ENCODE measurements at places on chromosomes 12 and 14.

DNA sequence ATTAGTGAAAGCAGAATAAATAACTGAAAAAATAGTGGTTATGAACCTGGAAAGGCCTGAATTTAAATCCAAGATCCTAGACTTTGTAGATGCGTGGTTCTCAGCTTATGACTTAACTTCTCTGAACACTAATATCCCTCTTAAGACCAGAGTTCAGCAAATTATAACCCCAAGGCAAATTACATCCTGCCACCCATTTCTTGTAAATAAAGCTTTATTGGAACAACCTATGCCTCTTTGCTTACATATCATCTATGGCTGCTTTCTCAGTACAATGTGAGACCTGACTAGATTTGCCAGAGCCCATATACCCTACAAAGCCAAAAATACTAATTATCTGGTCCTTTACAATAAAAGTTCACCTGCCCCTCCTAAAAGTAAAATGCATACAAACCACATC is 199.1 kb downstream of the MED13L start:
- DNase-seq, result no peak

- DNase-seq, result no peak
Measured at GRCh38 chr12:70756118-70756517, 118.9 kb upstream of the PTPRB start.

DNA sequence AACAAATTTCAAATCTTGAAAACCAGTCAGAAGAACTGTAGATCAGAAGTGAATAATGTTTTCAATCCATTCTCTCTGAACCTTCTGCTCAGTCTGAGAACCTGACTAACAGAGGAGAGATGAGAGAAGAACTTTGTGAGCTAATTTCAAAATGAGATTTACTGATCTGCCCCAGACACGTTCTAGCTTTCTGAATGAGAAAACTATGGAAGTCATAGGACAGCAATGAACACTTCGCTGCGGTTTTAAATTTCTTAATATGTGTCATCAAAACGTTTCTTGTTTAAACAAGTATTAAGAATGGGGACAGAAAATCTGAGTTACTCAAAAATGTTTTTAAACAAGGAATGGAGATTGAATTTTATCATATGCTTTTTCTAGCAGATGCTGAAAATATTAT is 66.6 kb upstream of the FAR2 start:
- DNase-seq, result no peak

DNA sequence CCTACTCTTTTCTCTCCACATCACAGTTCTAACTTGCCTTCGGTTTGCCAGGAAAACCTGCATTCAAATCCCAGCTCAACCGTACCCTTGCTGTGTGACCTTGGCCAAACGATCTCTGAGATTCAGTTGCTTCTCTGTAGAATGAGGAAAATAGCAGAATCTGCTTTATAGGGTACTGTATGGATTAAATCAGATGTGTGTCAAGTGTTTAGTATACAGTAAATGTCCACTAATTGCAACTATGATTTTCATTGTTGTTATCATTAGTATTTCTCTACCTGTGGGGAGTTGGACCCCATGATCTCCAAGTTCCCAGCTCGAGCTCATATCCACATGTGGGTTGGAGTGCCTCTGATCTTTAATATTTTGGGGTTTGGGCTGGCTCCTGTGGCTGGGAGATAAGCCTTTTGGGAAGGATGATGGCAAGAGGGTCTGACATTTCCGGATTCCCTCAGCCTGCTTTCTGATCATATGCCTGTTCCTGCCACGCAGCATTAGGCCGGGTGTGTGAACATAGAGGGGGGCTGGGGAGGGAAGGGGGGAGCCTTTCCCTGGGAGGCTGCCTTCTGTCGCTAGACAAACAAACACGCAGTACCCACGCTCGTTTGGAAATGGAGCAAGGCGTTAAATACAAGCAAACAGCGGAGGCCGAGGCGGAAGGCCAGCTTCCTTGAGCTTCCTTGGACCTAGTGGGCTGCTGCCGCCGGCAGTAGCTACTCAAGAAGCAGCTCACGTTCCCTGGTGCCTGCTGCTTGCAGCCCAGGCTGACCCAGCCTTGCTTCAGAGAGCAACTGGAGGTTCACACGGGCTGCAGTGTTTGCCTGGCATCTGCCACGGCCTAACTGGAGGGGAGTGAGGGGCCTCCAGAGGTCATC is 213.5 kb upstream of the LHX5 start:
- no peak for DNase-seq

GRCh38 chr14:99331811-99332210 is 59.8 kb upstream of the BCL11B start:
- no peak for DNase-seq

GRCh38 chr12:27233814-27234213 is 10.3 kb upstream of the STK38L start:
- no peak for DNase-seq

DNA sequence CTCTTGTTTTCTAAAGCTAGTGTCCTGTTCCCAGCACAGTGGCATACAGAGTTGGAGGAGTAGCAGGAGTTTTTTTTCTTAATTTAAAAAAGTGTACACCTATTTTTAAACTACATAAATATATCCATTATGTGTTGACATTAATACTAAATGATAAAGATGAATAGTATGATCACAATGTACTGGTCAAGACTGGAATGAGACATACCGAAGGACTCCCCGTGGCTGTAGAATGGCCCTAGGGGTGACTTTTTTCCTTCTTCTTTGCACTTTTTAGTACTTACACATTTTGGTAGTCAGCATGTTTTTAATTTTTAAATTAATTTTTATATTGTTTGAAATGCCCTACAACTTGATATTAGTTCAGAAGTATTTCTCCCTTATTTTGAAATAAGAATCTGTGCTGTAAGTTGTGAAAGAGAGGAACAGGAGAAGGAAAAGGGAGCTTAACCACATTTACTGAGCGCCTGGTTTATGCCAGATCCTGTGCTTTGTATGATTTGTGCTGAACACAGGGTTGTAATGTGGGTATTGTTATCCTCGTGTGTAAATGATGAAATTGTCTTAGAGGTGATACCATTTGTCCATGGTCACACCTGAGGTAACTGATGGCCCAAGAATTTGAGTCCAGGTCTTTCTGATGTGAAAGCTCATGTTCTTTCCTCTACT is 136.5 kb downstream of the TGFB3 start:
- no peak for DNase-seq

DNA sequence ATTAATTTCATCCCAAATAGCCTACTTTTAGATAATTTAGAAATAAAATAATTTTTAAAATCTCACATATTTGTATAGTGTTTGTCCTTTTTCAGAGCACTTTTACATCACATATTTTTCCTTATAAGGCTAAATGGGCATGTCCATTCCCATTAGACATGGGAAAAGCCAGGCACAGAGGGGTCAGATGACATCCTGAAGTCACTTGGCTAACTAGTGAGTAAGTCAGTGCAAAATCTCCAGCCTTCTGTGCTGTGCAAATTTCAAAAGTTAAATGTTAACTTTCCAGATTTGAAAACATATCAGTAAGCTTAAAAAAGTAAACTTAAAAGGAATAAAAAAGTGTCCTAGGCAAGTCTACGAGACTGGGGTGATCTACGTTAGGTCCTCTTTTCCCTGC is 117.4 kb downstream of the EMP1 start:
- no peak for DNase-seq

GRCh38 chr12:32489070-32489469 is 89.7 kb downstream of the FGD4 start:
- DNase-seq, result no peak

GRCh38 chr12:86712425-86712843 is 456.2 kb upstream of the MGAT4C start:
- no peak for DNase-seq

DNA sequence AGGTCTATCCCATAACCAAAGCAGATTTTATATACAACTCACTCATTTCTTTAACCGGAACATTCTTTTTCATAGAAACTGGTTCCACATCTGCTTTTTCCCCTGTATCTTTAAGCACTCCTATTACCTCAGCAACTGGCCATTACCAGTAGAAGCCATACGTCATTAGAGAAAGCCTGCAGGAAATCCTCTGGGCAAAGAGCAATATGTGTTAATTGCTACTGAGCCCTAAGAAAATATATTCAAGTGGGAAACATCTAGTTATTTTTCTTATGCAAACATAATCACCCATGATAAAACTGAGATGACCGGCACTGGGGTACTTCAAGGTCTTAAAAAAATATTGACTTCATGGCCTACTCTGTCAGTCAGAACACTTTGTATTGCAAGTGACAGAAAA is 28.2 kb upstream of the CPSF6 start:
- no peak for DNase-seq

- no peak for DNase-seq
Measured at GRCh38 chr12:28899951-28900350, 249.1 kb upstream of the FAR2 start.

DNA sequence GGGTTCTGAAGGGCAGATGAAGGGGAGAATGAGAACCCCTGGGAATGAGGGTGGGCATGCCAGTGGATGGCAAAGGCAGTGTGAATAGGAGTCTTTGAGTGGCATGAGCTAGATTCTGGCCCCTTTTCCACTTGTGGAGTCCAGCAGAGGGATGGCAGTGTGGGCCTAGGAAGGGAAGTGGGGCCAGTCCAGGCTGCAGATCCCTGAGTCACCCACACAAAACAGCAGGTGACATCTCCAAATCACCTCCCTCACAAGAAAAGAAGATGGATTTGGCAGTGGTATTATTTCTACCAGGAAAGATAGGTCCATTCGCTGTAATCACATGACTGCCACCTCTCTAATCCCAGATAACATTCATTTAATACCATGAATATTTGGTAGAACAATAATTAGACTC is 151.3 kb downstream of the TTC7B start:
- DNase-seq, result no peak

DNA sequence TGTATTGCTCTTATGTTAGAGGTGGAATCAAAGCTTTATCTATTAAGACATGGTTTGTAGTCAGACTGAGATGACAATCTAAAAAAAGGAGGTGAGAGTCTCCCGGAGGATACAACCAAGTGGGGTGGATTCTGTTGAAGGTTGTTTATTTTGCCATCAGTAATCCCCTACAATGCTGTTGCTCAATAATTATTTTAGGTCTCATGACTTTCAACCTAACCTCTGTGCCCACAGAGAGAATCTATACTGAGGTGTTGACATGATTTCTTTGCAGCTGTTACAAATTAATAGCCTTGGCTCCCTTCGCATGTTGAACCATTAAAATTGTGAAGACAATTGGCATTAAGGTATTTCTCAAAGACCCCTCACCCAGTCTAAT is 28.7 kb upstream of the FOS start:
- DNase-seq, result no peak

- no peak for DNase-seq
Measured at GRCh38 chr12:104722601-104723534, 235.2 kb downstream of the SLC41A2 start.

DNA sequence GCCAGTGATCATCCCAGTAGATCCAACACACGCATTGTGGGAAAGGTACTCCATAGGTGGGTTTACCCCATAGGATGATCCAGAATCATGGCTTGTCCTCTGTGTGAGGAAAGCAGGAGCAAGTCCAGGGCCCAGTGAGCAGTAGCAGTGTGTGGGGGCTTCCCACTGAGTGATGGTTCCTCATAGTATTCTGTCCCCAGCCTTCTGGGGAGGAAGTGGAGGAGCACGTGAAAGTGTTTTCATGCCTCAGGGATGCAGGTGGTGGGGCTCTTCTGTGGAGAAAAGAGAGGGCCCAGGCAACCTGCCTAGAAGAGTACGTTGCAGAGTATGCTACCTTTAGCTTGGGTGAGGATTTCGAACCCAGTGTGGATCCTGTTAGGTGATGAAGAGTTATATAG is 56.5 kb downstream of the SUSD6 start:
- DNase-seq, result no peak

GRCh38 chr12:95646781-95647190 is 95.5 kb upstream of the USP44 start:
- no peak for DNase-seq

- no peak for DNase-seq
Measured at GRCh38 chr14:75127903-75128595, 1.2 kb upstream of the NEK9 start.

DNA sequence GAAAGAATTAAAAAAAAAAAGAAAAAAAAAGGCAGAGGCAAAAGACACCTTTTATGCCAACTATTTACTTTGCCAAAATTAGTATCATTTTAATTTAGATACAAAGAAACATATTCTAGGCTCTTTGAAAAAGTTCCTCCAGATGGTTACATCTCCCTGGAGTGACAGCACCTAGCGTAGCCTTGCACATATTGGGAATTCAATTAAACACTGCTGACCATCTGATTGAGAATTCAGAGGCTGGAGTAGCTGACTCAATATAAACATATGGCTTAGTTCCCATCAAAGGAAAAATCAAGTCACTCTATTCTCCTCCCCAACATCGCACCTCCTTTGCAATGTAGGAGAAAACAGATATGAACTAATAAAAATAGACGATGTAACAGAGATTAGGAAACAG is 36.4 kb downstream of the ANKS1B start:
- DNase-seq, result no peak

- DNase-seq, result no peak
Measured at GRCh38 chr12:101490286-101490920, 15.3 kb downstream of the SPIC start.

- no peak for DNase-seq
Measured at GRCh38 chr12:64252681-64253080, 30.6 kb upstream of the KICS2 start.

DNA sequence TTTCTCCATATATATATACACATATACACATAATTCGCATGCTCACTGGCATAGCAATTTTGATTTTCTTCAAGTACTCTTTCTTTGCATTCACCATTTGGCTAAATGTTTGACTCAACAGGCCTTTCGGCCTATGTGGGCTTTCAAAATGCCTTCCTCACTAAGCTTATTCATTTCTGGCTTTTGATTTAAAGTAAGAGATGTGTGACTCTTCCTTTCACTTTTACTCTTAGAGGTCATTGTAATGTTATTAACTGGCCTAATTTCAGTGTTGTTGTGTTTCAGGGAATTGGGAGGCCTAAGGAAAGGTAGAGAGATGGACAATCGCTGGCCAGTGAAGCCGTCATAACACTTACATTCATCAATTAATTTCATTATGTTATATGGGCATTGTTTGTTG is 14.5 kb upstream of the KLRD1 start:
- no peak for DNase-seq

- no peak for DNase-seq
Measured at GRCh38 chr12:96912261-96912660, 5.2 kb downstream of the NEDD1 start.

GRCh38 chr14:100582496-100583165 is 4.6 kb downstream of the BEGAIN start:
- no peak for DNase-seq

DNA sequence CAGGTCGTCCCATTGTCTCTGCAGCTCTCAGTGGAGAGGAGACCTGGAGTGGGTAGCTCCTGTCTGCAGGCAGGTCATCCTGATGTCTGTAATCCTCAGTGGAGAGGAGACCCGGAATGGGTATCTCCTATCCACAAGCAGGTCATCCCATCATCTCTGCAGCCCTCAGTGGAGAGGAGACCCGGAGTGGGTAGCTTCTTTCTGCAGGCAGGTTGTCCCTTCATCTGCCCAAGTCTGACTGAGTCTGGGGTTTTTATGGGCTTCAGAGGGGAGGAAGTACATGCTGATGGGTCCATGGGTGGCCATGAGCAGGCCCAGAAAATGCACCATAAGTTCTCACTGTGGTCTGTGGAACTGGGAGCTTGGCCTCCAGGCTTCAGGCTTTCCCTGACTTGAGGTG is 28.9 kb upstream of the PAPLN start:
- no peak for DNase-seq
